ENCODE measurements at places on chromosomes 7 and 10. TPM values are rescaled to one million over a fixed set of nuclear protein-coding genes. Genes with fewer than 3 reads are reported as not detected.

Gene ANXA8L1
- 51.0 TPM for total RNA-seq

DNA sequence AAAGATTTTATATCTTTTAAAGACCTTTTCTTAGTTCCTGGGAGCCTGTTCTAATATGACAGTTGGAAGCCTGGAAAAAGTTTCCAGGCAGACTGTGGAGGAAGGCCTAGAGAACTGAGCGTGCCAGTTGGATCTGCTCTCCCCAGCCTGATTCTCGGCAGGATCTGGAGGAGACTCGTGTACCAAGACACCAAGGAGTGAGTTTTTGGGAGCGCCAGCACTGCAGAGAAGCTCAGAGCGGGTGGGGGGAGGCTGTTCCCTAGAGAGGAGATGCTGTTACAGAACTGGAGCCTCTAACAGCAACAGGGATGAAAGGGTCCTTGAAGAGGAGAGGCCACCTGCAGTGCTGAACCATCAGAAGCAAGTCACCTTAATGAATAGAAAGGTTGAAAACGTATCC, 52.9 kb downstream of the LYZL2 start:
- DNase-seq: no peak

GRCh38 chr7:12783421-12784095, 96.1 kb downstream of the ARL4A start:
- DNase-seq: no peak

DNA sequence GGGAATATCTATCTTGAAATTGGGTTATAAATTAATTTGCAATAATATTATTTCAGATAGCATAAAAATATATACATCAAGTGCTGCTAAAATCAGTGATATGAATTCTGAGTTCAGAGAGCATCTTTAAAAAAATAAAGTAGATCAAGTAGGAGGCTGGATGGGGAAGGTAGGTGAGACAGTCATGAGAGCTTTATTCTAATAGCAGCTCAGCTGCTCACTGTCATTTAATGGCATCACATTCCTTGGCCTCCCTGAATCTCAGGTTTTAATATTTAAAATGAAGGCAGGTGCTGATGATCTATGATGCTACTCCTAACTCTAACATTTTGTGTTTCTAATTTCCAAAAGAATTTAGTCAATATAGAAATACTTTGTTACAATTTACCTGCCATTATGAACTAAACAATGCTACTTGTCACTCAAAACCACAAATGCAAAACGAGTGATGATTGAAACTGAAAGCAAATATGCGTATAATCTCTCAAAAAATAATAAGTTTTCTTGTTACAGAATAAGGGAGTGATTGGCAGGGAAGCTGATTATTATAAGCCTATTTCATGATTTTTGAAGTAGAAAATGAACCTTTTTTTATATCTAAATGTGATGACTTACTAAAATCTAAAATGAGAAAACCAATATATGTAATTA, 147.6 kb upstream of the CSTF2T start:
- DNase-seq: no peak

Gene PAPSS2
- total RNA-seq: 7.2 TPM
